ENCODE measurements at places on chromosomes 13 and 19. TPM values are rescaled to one million over a fixed set of nuclear protein-coding genes. Genes with fewer than 3 reads are reported as not detected.

The IFNL3 gene
- not detected for total RNA-seq

The SCN1B gene
- total RNA-seq: 4.3 TPM

The ZNF578 gene
- not detected for total RNA-seq

The SLAIN1 gene
- 1.8 TPM for total RNA-seq

The SYNGR4 gene
- 0.20 TPM for total RNA-seq

The CNFN gene
- not detected for total RNA-seq

The TRAPPC6A gene
- total RNA-seq: 82.4 TPM

The SLC8A2 gene
- not detected for total RNA-seq

The CAMSAP3 gene
- 3.9 TPM for total RNA-seq

The PSPC1 gene
- 21.3 TPM for total RNA-seq

The VMAC gene
- 1.7 TPM for total RNA-seq

The C19orf44 gene
- 9.7 TPM for total RNA-seq

The ANGPTL4 gene
- total RNA-seq: 27.5 TPM

The IFI30 gene
- total RNA-seq: 51.9 TPM

The SYCN gene
- not detected for total RNA-seq

The NBEA gene
- total RNA-seq: 0.51 TPM

The GSX1 gene
- total RNA-seq: not detected

The SH2D3A gene
- total RNA-seq: 12.9 TPM

The RAB3D gene
- total RNA-seq: 19.6 TPM

The APOE gene
- 1.8 TPM for total RNA-seq

The AMER2 gene
- total RNA-seq: not detected

The ATP4B gene
- not detected for total RNA-seq

The TRPM4 gene
- 18.2 TPM for total RNA-seq

The PLEKHF1 gene
- 31.4 TPM for total RNA-seq

The GJB2 gene
- total RNA-seq: 2.8 TPM

The THSD1 gene
- 45.2 TPM for total RNA-seq

The FAM216B gene
- not detected for total RNA-seq

The CLEC11A gene
- 2.0 TPM for total RNA-seq

The SERTM1 gene
- not detected for total RNA-seq

The PSG11 gene
- not detected for total RNA-seq

The ITGBL1 gene
- not detected for total RNA-seq

The AZU1 gene
- not detected for total RNA-seq

The COX6B2 gene
- 0.10 TPM for total RNA-seq

The TPTE2 gene
- not detected for total RNA-seq

The EVI5L gene
- 2.9 TPM for total RNA-seq

The CEACAM8 gene
- total RNA-seq: not detected

The FUT6 gene
- not detected for total RNA-seq

The CEACAM21 gene
- not detected for total RNA-seq

The ZNF816 gene
- total RNA-seq: 15.9 TPM

The THAP8 gene
- 11.7 TPM for total RNA-seq

The KIR3DL3 gene
- not detected for total RNA-seq

The DENND1C gene
- total RNA-seq: not detected

The CYP4F2 gene
- not detected for total RNA-seq

The FUT3 gene
- not detected for total RNA-seq

The TNNI3 gene
- not detected for total RNA-seq

The SYT3 gene
- total RNA-seq: 0.14 TPM

The TLE2 gene
- not detected for total RNA-seq

The SELENOV gene
- total RNA-seq: not detected

The ZNF888 gene
- total RNA-seq: 2.8 TPM

Data from Caki2 (cell line).